ENCODE measurements at places on chromosomes 6 and 20.

DNA sequence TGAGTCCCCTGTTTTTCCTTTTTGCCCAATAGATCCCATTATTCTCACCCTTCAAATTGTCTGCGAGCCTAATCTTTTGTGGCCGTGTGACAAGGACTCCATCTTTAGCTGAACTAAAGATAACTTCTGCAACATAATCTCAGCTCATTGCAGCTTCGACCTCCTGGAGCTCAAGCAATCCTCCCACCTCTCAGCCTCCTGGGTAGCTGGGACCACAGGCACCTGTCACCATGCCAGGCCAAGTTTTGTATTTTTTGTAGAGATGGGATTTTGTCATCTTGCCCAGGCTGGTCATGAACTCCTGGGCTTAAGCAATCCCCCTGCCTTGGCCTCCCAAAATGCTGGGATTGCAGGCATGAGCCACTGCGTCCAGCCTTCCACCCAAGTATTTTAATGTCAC, 161.0 kb downstream of the GJA1 start:
- DNase-seq = no peak

GRCh38 chr20:7031222-7031621, 263.7 kb downstream of the BMP2 start:
- no peak for DNase-seq

DNA sequence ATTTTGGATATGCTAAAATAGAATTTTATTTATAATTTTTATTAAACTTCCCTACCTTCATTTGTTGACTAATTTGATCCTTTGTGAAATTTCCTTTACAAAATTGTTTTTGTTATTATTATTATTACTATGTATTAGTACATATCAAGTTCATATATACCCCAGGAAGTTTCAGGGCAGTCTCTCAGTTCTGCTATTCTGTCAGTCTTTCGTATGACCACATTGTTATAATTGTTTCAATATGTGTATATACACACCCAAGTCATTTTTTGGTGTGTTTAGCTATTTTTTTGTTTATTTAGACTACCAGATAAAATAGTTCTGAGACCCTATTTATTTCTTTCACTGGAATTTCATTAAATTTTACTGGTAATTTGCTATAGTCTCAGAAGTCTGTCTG, 72.1 kb downstream of the NKAIN2 start:
- no peak for DNase-seq

GRCh38 chr6:97129106-97129505, 153.9 kb downstream of the MMS22L start:
- DNase-seq = no peak

GRCh38 chr20:5539691-5540090, 210.5 kb upstream of the SHLD1 start:
- no peak for DNase-seq

DNA sequence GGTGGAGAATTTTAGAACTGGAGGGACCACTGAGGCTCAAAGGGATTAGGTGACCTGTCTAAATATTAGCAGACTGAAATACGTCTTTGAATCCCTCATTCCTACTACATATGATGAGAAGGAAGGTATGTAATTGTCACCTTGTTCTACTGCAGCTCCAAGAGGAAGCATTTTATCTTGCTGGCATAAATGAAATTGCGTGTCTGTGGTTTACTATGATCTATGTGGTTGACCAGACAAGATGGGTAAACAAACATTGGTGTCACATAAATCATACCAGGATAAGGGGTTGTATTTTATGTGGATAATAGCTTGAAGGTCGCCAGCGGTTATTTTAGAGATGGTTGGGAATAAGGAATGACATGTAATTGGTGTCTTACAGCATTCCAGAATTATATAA, 78.2 kb downstream of the LAMA4 start:
- no peak for DNase-seq

DNA sequence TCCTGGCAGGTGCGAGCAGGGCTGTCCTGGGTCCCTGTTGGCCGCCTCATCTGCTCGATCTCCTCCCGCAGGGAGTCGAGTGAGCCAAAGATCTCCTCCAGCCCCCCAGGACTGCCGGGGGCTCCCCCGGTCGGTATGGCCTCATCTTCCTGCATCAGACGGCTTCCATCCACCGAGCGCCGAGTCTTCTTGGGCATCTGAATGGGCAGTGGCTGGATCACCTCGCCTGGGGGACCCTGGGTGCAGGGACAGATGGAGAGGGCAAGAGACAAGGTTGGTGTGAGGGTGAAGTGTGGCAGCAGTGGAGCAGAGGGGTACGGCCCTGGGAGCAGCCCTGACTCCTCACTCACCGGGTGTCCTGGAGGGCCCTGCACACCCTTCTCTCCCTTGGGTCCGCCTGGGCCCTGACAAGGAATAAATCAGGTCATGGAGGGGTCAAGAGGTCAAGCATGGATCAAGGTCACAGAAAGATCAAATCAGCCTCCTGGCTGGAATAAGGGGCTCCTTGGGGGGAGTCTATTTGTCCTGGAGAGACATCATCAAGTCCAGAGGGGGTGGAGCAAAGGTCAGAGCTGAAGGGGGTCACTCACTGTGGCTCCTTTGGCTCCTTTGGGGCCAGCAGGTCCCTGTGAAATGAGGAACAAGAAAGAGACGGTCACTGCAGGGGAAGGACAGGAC, 26.5 kb downstream of the COL11A2 start:
- no peak for DNase-seq

GRCh38 chr6:21587179-21587960, 6.2 kb upstream of the SOX4 start:
- no peak for DNase-seq

- no peak for DNase-seq
Measured at GRCh38 chr6:17741507-17741906, 34.8 kb upstream of the NUP153 start.

- DNase-seq = no peak
Measured at GRCh38 chr6:139356924-139357323, 17.5 kb downstream of the CITED2 start.

GRCh38 chr6:118667988-118668387, 16.6 kb upstream of the CEP85L start:
- DNase-seq = no peak

DNA sequence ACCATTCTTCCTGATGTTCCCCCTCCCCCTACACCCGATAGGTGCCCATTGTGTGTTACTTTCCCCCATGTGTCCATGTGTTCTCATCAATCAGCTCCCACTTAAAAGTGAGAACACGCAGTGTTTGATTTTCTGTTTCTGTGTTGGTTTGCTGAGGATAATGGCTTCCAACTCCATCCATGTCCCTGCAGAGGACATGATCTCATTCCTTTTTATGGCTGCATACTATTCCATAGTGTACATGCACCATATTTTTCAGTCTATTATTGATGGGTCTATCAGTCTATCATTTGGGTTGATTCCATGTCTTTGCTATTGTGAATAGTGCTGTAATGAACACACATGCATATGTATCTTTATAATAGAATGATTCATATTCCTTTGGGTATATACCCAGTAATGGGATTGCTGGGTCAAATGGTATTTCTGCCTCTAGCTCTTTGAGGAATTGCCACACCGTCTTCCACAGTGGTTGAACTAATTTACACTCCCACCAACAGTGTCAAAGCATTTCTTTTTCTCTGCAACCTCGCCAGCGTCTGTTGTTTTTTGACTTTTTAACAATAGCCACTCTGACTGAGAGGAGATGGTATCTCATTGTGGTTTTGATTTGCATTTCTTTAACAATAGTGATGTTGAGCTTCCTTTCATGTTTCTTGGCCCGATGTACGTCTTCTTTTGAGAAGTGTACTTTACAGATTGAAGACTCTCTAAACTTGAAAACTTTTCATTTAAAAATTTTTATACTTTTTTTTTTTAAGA, 41.0 kb upstream of the GCNT2 start:
- no peak for DNase-seq

- DNase-seq = no peak
Measured at GRCh38 chr6:135087403-135087802, 32.8 kb upstream of the HBS1L start.

GRCh38 chr6:39003072-39003471, 45.5 kb upstream of the GLP1R start:
- no peak for DNase-seq

- DNase-seq = no peak
Measured at GRCh38 chr6:155042983-155043382, 47.9 kb downstream of the TIAM2 start.

- DNase-seq = no peak
Measured at GRCh38 chr6:56490993-56491392, 151.7 kb downstream of the DST start.

DNA sequence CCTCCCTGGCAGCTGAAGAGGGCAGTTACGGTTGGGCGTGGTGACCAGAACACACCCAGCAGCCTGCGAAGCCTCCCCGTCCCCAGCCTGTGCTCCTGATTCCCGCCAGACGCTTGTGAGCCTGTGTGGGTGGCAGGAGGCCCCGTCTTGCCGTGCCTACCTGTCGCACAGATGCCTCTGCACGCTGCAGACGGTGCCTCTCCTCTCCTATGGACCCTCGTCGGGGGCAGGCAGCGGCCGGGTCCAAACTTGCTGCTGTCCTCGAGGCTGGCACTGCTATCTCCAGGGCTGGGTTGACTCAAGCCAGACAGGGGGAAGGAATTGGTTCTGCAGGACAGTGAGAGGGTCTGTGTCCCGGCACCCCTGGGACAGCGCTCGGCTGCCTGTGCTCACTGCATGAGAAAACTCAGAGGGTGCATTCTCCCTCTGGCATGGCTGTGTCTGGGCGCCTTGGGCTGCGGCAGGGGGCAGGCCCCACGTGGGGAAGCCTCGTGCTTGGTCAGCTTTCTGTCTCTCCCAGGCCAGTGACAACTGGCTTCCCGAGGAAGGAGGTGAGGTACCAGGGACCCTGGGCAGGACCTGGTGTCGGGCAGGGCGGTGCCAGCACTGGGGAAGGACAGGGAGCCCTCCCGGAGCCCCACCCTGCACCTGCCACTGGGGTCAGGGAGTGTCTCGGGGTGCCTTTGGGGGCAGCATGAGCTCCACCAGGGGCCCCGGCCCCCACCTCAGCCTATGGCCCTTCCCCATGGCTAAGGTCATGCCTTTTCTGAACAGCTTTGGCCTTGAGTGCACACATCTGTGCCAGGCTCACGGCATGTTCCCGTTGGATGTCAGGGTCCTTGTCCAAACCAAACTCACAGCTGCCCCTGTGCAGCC, 127.5 kb downstream of the TAF4 start:
- no peak for DNase-seq

Measured in cortex of kidney (tissue), 1 donor.